ENCODE measurements at places on chromosomes 4 and X.

DNA sequence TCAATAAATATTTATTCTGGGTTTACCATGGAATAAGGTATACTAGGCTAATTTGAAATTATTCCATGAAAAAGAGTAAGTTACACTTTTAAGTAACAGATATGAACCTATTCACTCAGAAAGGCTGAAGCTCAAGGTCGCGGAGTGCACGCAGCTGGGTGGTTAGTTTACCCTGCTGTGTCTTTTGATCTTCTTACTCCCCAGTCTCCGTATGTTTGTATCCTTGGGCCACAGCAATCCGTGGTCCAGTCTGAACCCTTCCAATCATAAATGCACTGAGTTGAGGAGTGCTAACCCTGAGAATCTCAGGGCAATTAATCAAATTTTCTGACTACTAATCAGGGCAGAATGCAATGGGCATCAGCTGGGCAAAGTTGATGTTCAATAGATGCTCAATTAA is 33.9 kb downstream of the RPS3A start:
- no peaks in the 10 kb centered on the region for H3K27me3 ChIP-seq
- no peak overlapping the region for H3K4me3 ChIP-seq
- peaks cover 27% of the 10 kb centered on the region for H3K36me3 ChIP-seq
- DNase-seq: no peak
- no peaks in the 10 kb centered on the region for H3K4me1 ChIP-seq
- H3K27ac ChIP-seq: no peak overlapping the region

- no peak overlapping the region for H3K4me3 ChIP-seq
- no peak overlapping the region for H3K27ac ChIP-seq
- H3K27me3 ChIP-seq: no peaks in the 10 kb centered on the region
- no peak for DNase-seq
- H3K4me1 ChIP-seq: no peaks in the 10 kb centered on the region
- H3K36me3 ChIP-seq: no peaks in the 10 kb centered on the region
Measured at GRCh38 chrX:18422325-18422724, 3.1 kb upstream of the CDKL5 start.

DNA sequence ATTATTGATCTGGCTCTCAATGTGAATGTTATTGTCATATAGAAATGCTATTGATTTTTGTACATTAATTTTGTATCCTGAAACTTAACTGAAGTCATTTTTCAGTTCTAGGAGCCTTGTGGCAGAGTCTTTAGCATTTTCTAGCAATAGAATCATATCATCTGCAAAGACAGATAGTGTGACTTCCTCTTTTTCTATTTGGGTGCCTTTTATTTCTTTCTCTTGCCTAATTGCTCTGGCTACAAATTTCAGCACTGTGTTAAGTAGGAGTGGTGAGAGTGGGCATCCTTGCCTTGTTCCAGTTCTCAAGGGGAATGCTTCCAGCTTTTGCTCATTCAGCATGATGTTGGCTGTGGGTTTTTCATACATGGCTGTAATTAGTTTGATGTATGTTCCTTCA is 102.7 kb downstream of the SH3BGRL start:
- H3K27ac ChIP-seq: no peak overlapping the region
- no peaks in the 10 kb centered on the region for H3K36me3 ChIP-seq
- DNase-seq: no peak
- no peaks in the 10 kb centered on the region for H3K4me1 ChIP-seq
- H3K4me3 ChIP-seq: no peak overlapping the region

- H3K27me3 ChIP-seq: no peaks in the 10 kb centered on the region
- H3K4me1 ChIP-seq: no peaks in the 10 kb centered on the region
- H3K27ac ChIP-seq: no peak overlapping the region
- H3K36me3 ChIP-seq: no peaks in the 10 kb centered on the region
- DNase-seq: no peak
- no peak overlapping the region for H3K4me3 ChIP-seq
Measured at GRCh38 chrX:53018627-53019026, 30.0 kb upstream of the GPR173 start.

GRCh38 chr4:154033921-154034320 is 245.0 kb upstream of the SFRP2 start:
- no peaks in the 10 kb centered on the region for H3K27me3 ChIP-seq
- no peaks in the 10 kb centered on the region for H3K4me1 ChIP-seq
- H3K36me3 ChIP-seq: no peaks in the 10 kb centered on the region
- DNase-seq: no peak

DNA sequence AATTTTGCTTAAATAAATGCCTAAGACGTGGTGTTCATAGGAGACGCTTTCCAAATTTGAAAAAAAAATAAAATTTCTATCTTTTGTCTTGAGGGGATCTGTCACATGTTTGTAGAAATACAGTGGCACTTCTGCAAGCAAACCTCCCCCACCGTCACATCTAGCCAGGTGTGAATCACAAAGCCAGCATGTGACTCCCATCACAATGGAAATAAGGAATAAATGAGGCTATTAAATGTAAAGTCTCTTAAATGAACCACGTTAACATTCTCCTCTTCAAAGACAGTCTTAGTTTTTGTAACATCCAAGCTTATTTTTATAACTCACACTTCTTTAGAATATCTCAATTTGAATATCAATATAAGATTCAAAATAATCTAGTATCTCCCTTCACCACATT is 63.0 kb upstream of the CCSER1 start:
- DNase-seq: no peak
- no peaks in the 10 kb centered on the region for H3K27me3 ChIP-seq
- no peaks in the 10 kb centered on the region for H3K4me1 ChIP-seq
- no peak overlapping the region for H3K27ac ChIP-seq
- H3K36me3 ChIP-seq: no peaks in the 10 kb centered on the region

- no peaks in the 10 kb centered on the region for H3K4me1 ChIP-seq
- no peak overlapping the region for H3K27ac ChIP-seq
- no peaks in the 10 kb centered on the region for H3K36me3 ChIP-seq
Measured at GRCh38 chr4:113012786-113013185, 36.7 kb upstream of the ANK2 start.

DNA sequence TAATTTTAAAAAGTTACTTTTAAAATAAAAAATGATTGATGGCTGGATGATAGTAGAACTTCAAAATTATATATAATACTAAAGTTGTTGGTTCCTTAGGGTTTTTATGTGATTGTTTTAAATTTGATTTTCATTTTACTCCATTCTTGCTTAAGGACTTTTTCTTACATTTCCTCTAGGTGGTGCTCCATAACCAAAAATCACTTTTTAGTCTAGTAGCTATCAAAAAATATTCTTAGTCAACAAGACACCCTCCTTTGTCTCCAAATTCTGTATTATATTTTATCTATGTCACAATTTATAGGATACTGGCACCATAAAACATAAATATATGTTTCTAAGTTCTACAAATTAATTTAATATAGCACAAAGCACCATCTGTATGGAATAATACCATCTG is 67.2 kb upstream of the BRWD3 start:
- H3K27me3 ChIP-seq: no peaks in the 10 kb centered on the region
- H3K4me3 ChIP-seq: no peak overlapping the region
- H3K4me1 ChIP-seq: no peaks in the 10 kb centered on the region
- H3K36me3 ChIP-seq: no peaks in the 10 kb centered on the region

- H3K27me3 ChIP-seq: no peaks in the 10 kb centered on the region
- H3K4me3 ChIP-seq: no peak overlapping the region
- peak; percentile 33 for DNase-seq
Measured at GRCh38 chrX:112048707-112049106, 33.9 kb downstream of the TRPC5 start.

DNA sequence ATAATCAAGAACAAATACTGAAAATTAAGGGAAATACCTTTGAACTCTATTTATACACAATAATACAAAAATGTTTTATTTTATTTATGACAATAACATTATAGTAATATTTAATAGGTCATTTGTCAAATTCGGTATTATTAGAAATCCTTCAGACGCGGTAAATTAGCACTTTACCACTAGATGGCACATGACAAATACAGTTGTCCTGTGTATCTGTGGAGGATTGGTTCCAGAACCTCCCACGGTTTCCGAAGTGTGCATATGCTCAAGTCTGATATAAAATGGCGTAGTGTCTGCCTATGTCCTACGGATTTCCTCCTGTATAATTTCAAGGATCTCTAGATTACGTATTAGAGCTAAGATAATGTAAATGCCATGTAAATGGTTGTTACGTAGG is 8.1 kb upstream of the LINC00632 start:
- H3K4me3 ChIP-seq: no peak overlapping the region
- no peaks in the 10 kb centered on the region for H3K27me3 ChIP-seq
- no peak for DNase-seq
- no peak overlapping the region for H3K27ac ChIP-seq
- H3K36me3 ChIP-seq: no peaks in the 10 kb centered on the region
- no peaks in the 10 kb centered on the region for H3K4me1 ChIP-seq

- no peak overlapping the region for H3K4me3 ChIP-seq
- no peak for DNase-seq
- H3K36me3 ChIP-seq: no peaks in the 10 kb centered on the region
- H3K27me3 ChIP-seq: no peaks in the 10 kb centered on the region
- no peaks in the 10 kb centered on the region for H3K4me1 ChIP-seq
- H3K27ac ChIP-seq: no peak overlapping the region
Measured at GRCh38 chr4:74426101-74426500, 18.8 kb upstream of the AREG start.

DNA sequence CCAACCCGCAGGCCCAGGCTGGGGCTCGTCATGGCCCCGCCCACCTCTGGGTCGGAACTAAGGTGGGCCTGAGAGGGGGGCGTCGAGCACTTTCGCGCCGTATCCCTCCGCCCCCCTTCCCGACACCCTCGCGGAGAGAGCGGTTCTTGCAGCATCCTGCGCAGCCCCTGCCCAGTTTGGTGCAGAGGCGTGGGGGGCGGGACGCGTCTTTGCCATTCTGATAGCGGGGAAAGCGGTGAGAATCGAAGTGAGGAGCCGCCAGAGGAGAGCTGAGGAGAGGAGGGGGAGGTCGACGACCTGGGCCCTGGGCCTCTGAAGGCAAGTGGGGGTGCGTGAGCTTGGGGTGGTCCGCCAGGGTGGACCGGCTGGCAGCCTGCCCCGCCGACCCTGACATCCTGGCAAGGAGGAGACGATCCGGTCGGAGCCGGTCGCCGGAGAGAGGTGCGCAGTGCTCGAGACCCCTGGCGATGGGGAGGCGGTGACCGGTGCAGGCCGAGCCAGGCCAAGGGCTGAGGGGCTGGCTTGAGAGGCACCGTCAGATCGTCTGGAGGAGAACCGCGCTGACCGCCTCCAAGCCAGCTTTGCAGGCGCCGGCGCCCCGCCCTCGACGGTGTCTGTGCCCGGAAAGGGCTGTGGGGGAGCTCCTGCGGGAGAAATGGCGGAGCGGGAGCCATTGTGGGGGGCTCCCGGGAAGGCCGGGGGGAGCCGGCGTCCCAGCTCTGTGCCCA is 25.5 kb downstream of the GPRASP3 start:
- DNase-seq: peak; percentile 38
- no peak overlapping the region for H3K27ac ChIP-seq
- H3K4me3 ChIP-seq: peak overlapping the region; percentile 27
- H3K4me1 ChIP-seq: no peaks in the 10 kb centered on the region
- H3K36me3 ChIP-seq: no peaks in the 10 kb centered on the region

- no peaks in the 10 kb centered on the region for H3K4me1 ChIP-seq
- H3K27ac ChIP-seq: no peak overlapping the region
Measured at GRCh38 chrX:134712272-134712671, 54.0 kb upstream of the PLAC1 start.

DNA sequence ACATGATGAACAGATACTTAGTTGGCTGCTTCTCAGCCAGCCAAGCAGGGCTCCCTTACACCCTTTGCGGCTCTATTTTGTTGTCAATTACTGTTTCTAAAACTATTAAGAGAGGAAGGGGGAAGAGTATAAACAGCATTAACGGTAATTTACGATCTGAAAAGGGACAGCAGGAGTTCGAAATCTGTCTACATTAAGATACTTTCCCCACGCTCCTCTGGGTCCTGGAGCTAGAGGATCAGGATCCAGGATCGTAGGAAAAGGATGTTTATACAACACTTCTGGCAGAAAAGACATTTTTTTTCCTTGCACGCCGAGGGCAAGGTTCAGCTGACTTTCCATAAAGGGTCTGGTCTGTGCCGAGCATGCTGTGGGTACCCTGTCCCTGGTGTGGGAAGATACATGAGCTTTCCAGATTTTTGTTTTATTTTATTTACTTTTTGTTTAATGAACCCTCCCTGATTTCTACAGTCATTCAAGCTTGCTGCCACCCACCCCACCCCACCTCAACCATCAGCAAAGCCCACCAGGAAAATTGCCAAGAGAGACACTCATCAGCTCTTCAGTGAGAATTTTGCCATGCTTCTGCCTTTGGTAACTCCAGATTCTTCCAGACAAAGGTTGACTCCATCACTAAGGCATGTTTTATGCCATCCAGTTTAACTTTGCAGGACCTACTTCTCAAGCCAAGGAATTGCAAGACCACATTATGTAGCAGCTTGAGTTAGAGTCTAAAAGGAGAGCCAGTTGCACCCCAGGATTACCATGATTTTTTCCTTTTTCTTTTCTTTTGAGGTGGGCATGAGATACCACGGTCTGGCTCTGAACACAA is 188.1 kb downstream of the QDPR start:
- no peak for DNase-seq
- no peaks in the 10 kb centered on the region for H3K4me1 ChIP-seq
- H3K36me3 ChIP-seq: no peaks in the 10 kb centered on the region
- H3K4me3 ChIP-seq: no peak overlapping the region

- DNase-seq: no peak
- H3K27ac ChIP-seq: no peak overlapping the region
- H3K27me3 ChIP-seq: no peaks in the 10 kb centered on the region
- H3K4me1 ChIP-seq: no peaks in the 10 kb centered on the region
- no peak overlapping the region for H3K4me3 ChIP-seq
- no peaks in the 10 kb centered on the region for H3K36me3 ChIP-seq
Measured at GRCh38 chr4:85445050-85445639, 29.8 kb upstream of the ARHGAP24 start.

DNA sequence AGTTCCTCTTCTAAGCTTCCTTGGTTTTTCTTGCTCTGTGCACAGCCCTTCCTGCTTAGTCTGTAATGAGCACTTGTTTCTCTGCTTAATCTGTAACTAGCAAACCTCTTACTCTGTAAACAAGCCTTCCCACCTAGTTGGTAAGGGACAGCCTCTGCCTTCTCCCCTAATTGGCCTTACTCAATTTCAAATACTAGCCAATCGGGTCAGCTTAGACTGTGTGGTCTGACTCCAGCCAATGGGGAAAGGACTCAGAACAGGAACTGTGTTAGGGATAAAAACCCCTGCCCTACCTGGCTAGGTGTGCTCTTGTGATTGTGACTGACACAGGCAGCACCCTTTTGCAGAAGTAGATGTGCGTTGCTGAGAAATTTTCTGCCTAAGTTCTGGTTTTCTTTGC is 136.5 kb upstream of the AADAT start:
- H3K4me3 ChIP-seq: no peak overlapping the region
- H3K27ac ChIP-seq: no peak overlapping the region
- H3K27me3 ChIP-seq: no peaks in the 10 kb centered on the region
- DNase-seq: no peak

GRCh38 chr4:7647186-7647585 is 212.5 kb upstream of the PSAPL1 start:
- H3K4me3 ChIP-seq: no peak overlapping the region
- H3K27me3 ChIP-seq: no peaks in the 10 kb centered on the region
- no peaks in the 10 kb centered on the region for H3K4me1 ChIP-seq
- no peak overlapping the region for H3K27ac ChIP-seq
- no peaks in the 10 kb centered on the region for H3K36me3 ChIP-seq

GRCh38 chrX:33336783-33337182 is 125.4 kb upstream of the DMD start:
- H3K27ac ChIP-seq: no peak overlapping the region
- no peaks in the 10 kb centered on the region for H3K36me3 ChIP-seq
- H3K4me1 ChIP-seq: no peaks in the 10 kb centered on the region

Measured in right lobe of liver (tissue), 6 donors.